ENCODE measurements at places on chromosomes 5 and 9. TPM values are rescaled to one million over a fixed set of nuclear protein-coding genes. Genes with fewer than 3 reads are reported as not detected.

- no peaks in the 10 kb centered on the region for H3K36me3 ChIP-seq
- no peak for DNase-seq
- H3K27ac ChIP-seq: no peak overlapping the region
- no peak overlapping the region for H3K4me3 ChIP-seq
- H3K4me1 ChIP-seq: no peaks in the 10 kb centered on the region
These were observed 40.2 kb downstream of the SLC1A3 start for GRCh38 chr5:36646507-36647023.

- no peaks in the 10 kb centered on the region for H3K27me3 ChIP-seq
- no peak for DNase-seq
- H3K4me1 ChIP-seq: peaks cover 24% of the 10 kb centered on the region
- H3K27ac ChIP-seq: peak overlapping the region; percentile 30
These were observed 31.9 kb downstream of the ANKRD33B start for GRCh38 chr5:10595672-10596309.

GRCh38 chr9:132592451-132592850 lies 10.0 kb downstream of the BARHL1 start:
- no peak overlapping the region for H3K27ac ChIP-seq
- peaks cover 11% of the 10 kb centered on the region for H3K4me1 ChIP-seq
- no peak for DNase-seq
- no peak overlapping the region for H3K4me3 ChIP-seq
- peaks cover 22% of the 10 kb centered on the region for H3K27me3 ChIP-seq
- peaks cover 6% of the 10 kb centered on the region for H3K36me3 ChIP-seq

DNA sequence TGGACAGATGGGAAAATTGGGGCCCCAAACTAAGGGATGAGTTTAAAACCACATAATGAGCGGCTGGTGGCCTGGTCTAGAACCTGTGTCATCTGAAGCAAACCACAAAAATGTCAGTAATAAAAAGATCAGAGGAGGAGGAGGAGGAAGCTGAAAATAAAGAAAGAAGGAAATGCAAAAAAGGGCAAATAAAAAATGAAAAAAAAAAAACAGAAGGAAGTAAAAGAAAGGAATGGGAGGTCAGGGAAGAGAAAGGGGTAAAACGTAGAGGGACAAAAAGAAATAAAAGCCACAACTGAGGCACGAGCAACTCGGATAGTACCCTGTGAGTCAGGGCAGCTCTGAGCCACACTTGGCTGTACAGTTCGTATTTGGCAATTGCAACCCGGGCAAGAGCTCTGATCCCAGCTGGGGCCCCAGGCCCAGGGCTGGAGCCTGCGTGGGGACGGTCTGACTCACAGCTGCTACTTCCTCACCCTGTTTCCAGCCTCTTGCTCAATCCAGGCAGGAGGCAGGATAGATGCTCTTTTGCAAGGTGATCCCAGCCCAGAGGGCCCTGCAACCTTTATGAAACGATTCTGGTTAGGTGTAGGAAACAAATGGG lies 137.9 kb upstream of the TRIM32 start:
- peaks cover 5% of the 10 kb centered on the region for H3K4me1 ChIP-seq
- no peak for DNase-seq
- no peaks in the 10 kb centered on the region for H3K27me3 ChIP-seq
- no peak overlapping the region for H3K27ac ChIP-seq
- H3K36me3 ChIP-seq: no peaks in the 10 kb centered on the region

Gene ERCC8
- 8.9 TPM for total RNA-seq

Data from natural killer cell treated with Interleukin-12 subunit alpha and Interleukin-12 subunit beta and Interleukin-15 and Interleukin-18, amount 100 ng/mL, for 72 hours (primary cell).